Esophagus muscularis mucosa (tissue), 4 donors: ENCODE measurements at places on chromosomes 7 and 10. TPM values are rescaled to one million over a fixed set of nuclear protein-coding genes. Genes with fewer than 3 reads are reported as not detected.

Gene EFCAB10
- not detected for total RNA-seq

DNA sequence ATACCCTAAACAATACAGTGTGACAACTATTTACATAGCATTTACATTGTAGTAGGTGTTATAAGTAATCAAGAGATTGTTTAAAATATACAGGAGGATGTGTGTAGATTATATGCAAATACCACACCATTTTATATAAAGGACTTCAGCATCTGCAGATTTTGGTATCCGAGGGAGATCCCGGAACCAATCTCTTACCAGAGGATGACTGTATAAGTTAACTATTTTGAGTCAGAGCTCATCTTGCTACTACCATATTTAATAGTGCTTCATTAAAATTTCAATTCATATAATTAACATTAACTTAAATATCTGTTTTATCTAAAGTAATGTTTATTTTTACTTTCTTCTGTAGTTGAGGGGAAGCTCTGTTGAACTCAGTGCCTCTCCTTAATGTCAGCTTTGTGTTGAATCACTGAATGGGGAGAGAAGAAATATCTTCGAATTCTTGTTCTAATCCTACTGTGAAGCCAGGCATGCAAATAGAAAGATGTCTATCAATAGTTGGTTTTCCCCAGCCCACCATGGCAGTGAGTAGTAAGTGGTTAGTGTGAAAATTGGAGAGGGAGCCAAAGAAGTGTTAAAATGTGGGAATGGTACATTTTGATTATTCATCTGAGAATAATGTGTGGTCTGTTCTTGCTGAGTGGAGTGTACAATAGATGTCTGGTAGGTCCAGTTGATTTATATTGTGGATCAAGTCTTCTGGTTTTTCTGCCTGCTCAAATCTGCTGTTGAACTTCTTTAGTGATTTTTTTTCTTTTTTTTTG lies 90.1 kb upstream of the CYP26C1 start:
- DNase-seq, result no peak

DNA sequence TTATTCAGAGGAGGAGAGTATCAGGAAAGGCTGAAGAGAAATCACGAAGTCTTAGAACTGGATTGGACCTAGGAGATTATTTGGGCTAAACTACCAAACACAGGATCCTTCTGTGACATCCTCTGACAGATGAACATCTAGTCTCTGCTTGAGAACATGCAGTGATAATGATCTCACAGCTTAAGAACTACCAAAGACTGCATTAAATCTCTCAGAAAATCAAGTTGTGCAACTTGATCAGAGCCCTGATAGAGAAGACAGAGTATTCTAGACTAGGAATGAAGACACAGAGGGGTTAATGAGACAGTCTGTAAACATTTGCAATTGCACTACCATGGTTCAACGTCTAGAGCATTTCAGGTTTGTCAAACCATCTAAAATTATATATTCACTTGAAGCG lies 37.1 kb upstream of the AGBL3 start:
- no peak for DNase-seq

- no peak for DNase-seq
Measured at GRCh38 chr7:29920491-29920890, 69.1 kb downstream of the SCRN1 start.

Gene NPC1L1
- 0.17 TPM for total RNA-seq

Gene SPDYE5
- not detected for total RNA-seq

- DNase-seq, result no peak
Measured at GRCh38 chr7:149253665-149254064, 8.3 kb upstream of the ZNF783 start.

Gene OR6V1
- total RNA-seq, result not detected

Gene SLC29A3
- 4.0 TPM for total RNA-seq

Gene FOXI2
- total RNA-seq, result 0.17 TPM

- no peak for DNase-seq
Measured at GRCh38 chr7:136122026-136122425, 144.9 kb upstream of the MTPN start.

DNA sequence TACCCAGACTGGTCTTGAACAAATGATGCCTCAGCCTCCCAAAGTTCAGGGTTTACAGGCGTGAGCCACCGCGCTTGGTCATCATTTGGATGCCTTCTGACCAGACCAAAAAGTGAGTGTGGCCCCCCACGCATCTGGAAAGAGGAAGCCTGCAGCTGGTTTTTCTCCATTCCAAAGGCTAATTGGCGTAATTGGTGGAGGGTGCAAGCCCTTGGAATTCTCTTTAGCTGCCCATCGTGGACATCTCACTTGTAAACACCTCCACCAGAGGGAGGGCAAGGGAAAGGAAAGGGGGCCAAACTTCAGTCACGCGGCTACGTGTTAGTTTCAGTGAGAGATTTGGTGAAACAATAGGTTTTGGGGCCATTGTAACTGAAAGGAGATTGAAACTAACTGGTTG lies 4.1 kb upstream of the ARHGAP21 start:
- DNase-seq, result no peak

- no peak for DNase-seq
Measured at GRCh38 chr10:102801496-102801895, 35.7 kb downstream of the CYP17A1 start.

Gene NXPH1
- total RNA-seq, result not detected

Gene SH2D4B
- total RNA-seq, result 0.26 TPM

GRCh38 chr7:37150180-37150579 lies 298.5 kb downstream of the ELMO1 start:
- DNase-seq, result no peak

Gene PPP1R17
- not detected for total RNA-seq

Gene ADIRF
- 119 TPM for total RNA-seq
